ENCODE measurements at places on chromosomes 16 and 17.
A peak's percentile ranks its signal among the peaks of the same experiment; 100 is the strongest.

DNA sequence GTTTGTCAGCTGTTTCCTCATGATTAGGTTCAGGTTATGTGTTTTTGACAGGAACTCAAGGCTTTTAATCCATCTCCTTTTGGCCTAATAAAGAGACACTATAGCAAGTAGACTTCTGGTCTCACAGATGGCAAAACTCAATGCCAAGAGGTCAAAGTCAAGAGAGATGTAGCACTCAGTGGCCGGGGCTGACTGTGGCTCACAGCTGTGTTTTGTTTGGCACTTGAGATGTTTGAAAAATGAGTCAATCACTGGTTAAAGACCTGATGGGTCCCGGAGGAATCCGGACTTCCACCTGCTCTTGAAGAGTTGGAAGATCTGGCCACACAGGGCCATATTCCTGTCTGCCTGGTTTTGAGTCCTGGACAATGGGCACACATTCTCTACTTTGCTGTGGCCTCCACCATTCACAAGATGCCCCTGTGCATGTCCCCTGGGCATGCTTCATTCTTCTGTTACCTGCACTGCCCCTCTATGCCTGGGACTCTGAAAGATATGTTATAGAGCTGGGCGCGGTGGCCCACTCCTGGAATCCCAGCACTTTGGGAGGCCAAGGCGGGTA, 210.3 kb downstream of the SNX29 start:
- DNase-seq = no peak

DNA sequence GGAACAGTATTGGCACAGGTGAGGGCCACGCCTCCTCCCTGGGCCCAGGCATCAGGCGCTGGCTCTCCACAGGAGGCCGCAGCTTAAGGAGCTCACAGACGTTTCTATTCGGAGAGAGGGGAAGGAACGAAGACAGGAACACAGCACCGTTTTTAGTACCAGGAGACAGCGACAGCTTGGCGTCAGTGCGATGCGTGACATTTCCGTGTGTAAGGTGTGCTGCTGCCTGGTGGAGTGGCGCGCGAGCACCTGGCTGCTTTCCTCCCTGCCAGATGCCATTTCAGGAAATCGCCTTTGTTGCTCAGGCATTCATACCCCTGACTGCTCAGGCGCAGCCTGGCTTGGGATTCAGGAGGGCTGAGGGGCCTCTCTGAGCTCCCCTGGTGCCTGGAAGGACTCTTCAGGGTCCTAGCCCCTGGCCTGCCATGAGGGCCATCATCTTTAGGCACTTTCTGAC, 367.5 kb downstream of the CPPED1 start:
- DNase-seq = no peak

DNA sequence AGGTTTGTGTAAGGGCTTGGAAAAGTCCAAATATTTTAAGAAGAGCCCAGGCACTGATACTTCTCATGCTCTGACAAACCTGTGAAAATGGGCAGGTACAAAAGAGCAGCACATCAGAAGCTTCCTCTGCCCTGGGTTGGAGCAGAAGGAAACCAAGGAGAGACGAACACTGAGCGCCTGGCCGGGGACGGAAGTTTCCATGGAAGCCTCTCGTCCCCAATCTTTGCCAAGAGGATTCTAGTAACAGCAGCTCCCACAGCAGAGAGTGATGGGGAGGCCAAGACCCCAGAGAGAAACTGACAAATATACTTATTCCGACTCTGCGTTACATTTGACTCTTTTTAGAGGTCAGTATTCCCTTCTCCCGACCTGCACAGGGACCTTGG, 268.5 kb downstream of the C16orf95 start:
- DNase-seq = no peak

DNA sequence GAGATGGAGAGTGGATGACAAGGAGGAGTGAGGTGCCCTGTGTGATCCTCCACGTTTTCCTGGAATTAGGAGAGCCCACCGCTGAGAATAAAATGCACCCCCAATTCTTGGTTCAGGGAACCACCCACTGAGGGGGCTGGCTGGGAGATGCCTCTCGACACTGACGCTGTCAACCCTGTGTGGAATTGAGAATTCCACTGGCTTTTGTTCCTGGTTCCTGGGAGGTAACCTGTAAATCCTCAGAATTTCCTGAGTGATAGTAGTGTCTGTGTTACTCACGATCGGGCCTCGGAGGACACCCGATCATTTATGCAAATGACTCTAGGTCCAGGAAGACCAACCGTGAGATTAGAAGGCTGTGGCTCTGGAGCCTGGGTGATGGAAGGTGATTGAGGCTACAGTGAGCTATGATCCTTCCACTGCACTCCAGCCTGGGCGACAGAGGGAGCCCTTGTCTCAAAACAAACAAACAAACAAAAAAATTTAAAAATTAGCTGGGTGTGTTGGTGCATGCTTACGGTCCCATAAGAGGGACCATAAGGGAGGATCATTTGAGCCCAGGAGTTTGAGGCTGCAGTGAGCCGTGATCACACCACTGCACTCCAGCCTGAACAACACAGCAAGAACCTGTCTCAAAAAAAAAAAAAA, 11.7 kb upstream of the PRPSAP1 start:
- DNase-seq = no peak

DNA sequence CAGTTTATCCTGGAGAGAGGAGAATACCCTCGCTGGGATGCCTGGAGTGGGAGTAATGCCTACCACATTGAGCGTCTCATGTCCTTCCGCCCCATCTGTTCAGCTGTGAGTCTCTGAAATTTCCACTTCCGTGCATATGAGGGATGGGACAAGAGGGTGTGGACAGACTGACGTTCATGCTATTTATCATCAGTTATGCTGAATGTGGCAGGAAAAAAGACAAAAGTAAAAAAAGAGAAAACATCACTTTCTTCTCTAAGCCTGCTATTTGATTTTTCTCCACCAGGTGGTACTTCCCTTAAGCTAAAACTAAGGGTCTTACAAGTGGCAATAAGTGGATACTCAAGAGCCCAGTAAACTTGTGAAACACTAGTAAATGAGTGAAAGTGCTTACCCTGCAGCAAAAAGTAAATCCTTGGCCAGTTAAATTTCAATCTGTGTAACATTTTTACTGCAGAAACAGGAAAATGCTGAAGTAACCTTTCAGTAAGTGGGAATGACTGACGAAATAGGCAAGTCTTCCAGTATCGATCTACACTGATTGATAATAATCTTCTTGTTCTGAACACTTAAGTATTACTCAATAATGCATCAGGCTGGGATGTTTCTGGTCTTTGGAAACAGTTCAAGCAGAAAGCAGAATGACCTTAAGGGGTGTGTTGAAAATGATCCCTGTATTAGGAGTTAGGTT, 5.6 kb downstream of the CRYBA1 start:
- DNase-seq = no peak

DNA sequence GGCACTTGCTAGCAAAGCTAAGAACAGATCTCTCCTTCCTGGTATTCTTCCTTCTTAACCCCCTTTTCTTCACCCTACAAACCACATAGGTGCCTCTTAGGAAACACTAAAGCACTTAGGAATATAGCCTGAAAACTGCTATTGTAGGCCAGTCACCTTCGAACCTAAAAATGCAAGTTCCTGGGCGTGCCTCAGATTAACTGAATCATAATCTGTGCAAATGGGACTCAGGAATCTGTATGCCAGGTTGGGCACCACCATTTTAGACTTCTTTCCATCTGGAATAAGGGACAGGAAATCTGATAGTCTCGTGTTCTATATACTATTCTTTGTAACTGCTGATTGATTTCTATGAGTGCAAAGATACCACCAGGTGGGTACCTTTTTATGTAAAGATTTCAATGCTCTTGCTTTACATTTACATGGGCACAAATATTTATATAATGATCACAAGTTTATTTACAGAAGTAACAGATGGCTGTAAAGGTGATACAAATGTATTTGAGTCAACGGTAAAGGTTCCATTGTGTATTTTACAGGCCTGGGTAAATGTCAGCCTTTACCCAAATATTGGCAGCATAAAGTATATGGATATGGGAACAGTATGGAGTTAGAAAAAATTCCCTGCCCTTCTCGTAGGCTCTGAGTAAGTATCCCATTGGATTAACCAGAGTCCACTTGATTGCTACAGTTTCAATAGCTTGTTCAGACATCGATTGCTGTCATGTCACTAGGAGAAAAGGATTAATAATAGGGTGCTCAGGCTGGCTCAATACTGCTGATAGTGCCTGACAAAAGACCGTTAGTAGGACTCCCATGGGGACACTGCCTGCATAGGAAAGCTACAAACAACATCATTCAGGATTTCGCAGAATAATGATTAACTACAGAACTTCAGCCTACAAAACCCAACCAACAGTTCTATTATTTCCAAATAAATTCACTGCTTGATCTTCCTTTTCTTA, 124.7 kb downstream of the SNX11 start:
- DNase-seq = no peak

DNA sequence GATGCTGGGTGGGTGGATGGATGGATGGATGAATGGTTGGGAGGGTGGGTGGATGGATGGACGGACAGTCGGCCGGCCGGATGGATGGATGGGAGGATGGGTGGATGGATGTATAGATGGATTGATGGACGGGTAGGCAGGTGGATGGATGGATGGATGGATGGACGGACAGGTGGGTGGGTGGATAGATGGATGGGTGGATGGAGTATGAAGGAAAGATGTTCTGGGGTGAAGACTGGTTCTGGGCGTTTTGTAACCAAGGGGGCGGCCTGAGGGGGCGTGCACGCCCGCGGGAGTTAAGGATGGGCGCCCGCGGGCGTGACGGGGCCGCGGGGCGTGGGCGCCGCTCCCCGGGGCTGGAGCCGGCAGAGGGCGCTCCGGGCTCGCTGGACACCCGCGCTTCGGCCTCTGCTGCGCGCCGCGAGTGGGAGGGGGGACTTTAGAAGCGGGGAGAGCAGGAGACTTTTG, at the start of gene NECAB2:
Gene NECAB2, plus strand, starts transcription at position 407 of the 468 bp plus-strand sequence. CDS start 405 bp downstream, outside the sequence.
- peak; percentile 49 for DNase-seq

GRCh38 chr16:89855301-89855945, 18.0 kb upstream of the TCF25 start:
- no peak for DNase-seq

DNA sequence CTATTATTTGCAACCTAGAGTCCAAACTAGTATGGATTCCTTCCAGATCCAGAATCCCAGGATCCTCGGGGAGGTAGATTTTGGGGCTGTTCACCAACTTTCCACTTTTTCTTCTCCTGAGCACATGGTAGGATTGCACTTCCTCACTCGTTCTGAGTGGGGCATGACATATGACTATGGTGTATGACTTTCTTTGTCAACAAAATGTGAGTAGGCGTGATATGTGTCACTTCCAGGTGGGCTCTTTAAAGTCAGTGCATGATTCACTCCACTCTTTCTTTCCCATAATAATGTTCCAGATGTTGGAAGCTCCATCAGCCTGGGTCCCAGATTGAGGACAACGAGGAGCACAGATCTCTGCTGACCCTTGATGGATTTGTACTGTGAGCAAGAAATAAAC, 21.5 kb downstream of the IRX5 start:
- DNase-seq = no peak

DNA sequence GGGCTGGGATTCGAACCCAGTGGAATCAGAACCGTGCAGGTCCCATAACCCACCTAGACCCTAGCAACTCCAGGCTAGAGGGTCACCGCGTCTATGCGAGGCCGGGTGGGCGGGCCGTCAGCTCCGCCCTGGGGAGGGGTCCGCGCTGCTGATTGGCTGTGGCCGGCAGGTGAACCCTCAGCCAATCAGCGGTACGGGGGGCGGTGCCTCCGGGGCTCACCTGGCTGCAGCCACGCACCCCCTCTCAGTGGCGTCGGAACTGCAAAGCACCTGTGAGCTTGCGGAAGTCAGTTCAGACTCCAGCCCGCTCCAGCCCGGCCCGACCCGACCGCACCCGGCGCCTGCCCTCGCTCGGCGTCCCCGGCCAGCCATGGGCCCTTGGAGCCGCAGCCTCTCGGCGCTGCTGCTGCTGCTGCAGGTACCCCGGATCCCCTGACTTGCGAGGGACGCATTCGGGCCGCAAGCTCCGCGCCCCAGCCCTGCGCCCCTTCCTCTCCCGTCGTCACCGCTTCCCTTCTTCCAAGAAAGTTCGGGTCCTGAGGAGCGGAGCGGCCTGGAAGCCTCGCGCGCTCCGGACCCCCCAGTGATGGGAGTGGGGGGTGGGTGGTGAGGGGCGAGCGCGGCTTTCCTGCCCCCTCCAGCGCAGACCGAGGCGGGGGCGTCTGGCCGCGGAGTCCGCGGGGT, at the start of gene CDH1:
Gene CDH1, plus strand, starts transcription at position 247 of the 684 bp plus-strand sequence. Its CDS starts 124 bp downstream, at position 371.
- DNase-seq = peak; percentile 94

DNA sequence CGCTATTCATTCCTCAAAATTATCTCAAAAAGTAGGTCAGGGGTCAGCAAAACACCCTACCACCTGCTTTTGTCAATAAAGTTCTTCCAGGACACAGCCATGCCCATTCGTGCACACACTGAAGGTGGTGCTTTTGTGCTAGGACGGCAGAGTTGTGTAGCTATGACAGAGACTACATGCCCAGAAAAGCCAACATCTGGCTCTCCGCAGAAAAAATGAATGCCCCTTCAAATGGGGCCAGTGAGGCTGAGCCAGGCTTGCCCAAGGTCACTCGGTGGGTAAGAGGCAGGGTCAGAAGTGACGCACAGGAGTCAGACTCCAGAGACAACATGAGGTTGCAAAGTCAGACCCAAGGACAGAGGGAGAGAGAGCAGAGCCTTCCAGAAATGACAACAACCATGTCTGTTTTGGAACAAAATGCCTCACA, 200.1 kb downstream of the XYLT1 start:
- no peak for DNase-seq

DNA sequence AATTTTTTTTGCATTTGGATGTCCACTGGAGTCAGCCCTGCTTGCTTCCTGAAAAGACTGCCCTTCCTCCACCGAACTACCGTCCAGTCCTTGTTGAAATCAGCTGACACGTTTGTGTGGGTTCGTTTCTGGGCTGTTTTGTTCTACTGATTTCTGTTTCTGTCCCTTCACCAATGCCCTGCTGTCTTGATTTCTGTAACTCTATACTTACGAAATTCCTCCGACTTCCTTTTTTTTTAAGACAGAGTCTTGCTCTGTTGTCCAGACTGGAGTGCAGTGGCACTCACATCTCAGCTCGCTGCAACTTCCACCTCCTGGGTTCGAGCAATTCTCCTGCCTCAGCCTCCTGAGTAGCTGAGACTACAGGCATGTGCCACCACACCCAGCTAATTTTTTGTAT, 8.4 kb upstream of the GAA start:
- DNase-seq = no peak

DNA sequence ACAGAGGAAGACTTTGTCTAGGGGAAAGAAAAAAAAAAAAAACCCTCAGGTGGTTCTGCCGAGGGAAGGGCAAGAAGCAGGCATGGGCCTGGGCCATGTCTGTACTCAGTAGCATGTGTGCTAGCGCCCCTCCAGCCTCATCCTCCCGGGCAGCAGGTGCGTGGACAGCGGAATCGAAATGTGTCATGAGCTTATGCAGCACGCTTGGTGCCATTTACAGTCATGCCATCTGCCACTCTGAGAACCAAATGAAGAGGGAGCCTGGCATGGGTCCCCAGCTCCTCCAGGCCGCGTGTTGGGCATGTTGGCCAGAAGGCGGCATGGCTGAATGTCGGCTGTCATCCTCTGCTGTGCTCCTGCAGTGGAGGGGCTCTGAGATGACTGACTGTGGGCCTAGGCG, 31.4 kb downstream of the CRAMP1 start:
- no peak for DNase-seq

GRCh38 chr17:49640556-49640955, 37.3 kb downstream of the SPOP start:
- DNase-seq = no peak

- DNase-seq = no peak
Observed at GRCh38 chr16:71631776-71632175, 5.8 kb downstream of the MARVELD3 start.

GRCh38 chr16:1614456-1615102, 2.4 kb downstream of the CRAMP1 start:
- peak; percentile 29 for DNase-seq

All from progenitor cell of endocrine pancreas (in vitro differentiated cells).